ENCODE measurements at places on chromosomes 16 and 17.

- no peak for DNase-seq
Observed at GRCh38 chr17:77708049-77708448, 250.5 kb upstream of the TNRC6C start.

GRCh38 chr16:30052671-30053372 lies 12.7 kb upstream of the ALDOA start:
- peak; percentile 93 for DNase-seq

- DNase-seq, result no peak
Observed at GRCh38 chr16:90028985-90029384, 9.7 kb upstream of the DBNDD1 start.

DNA sequence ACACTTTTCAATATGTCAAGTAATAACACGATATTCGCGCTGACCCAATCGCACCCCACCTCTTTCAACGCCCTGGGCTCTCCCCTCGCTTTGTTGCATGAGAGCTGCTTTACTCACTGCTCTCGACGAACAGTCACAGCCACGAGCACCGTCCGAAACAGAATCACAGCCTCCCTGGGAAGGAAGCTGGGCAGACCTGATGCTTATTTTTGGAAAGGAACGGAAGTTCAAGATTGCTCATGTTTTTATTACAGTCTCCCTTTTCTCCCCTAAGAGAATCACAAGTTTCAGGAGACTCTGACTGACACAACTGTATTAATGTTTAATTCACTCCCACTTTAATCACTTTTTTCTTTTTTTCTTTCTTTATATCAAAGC lies 67.8 kb downstream of the ANKRD11 start:
- no peak for DNase-seq

GRCh38 chr17:70265471-70265870 lies 96.1 kb downstream of the KCNJ2 start:
- no peak for DNase-seq

- no peak for DNase-seq
Observed at GRCh38 chr16:1082266-1082951, 9.9 kb downstream of the SSTR5 start.

DNA sequence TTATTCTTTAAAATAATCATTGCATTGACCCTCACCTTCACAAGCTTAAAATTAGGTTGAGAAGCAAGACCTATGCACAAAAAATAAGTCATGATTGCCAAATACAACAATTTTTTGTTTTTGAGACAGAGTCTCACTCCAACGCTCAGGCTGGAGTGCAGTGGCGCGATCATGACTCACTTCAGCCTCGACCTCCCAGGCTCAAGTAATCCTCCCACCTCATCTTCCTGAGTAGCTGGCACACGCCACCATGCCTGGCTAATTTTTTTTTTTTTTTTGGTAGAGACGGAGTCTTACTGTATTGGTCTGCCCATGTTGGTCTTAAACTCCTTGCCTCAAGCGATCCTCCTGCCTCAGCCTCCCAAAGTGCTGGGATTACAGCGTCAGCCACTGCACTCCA lies 24.2 kb downstream of the ZNF652 start:
- DNase-seq, result no peak

GRCh38 chr16:16042076-16042475 lies 92.7 kb downstream of the ABCC1 start:
- DNase-seq, result no peak

GRCh38 chr17:4161967-4162305 lies 18.9 kb downstream of the CYB5D2 start:
- no peak for DNase-seq

GRCh38 chr17:62892061-62892675 lies 73.9 kb upstream of the TANC2 start:
- DNase-seq, result no peak

- no peak for DNase-seq
Observed at GRCh38 chr16:11014136-11014535, 69.8 kb downstream of the CLEC16A start.

GRCh38 chr16:8900343-8900742 lies 18.2 kb downstream of the LITAFD start:
- DNase-seq, result no peak

- DNase-seq, result no peak
Observed at GRCh38 chr16:56967733-56968132, 6.0 kb downstream of the CETP start.

DNA sequence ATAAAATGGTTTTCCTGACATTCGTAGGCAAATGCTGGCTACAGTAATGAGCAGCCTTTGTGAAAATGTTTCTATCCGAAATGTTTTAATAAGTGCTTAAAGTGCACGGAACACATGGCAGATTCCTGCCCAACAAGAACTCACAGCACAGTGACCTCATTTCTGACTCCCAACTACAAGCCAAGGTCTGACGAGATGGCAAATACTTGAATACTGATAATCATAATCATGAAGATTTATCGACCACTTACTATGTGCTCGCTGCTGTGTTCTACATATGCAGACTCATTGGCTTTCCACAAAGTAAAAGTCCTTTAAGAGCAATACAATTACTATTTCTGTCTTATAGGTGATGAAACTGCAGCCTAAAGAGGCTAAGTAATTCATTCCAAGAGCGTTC lies 238.1 kb upstream of the CDH5 start:
- no peak for DNase-seq

DNA sequence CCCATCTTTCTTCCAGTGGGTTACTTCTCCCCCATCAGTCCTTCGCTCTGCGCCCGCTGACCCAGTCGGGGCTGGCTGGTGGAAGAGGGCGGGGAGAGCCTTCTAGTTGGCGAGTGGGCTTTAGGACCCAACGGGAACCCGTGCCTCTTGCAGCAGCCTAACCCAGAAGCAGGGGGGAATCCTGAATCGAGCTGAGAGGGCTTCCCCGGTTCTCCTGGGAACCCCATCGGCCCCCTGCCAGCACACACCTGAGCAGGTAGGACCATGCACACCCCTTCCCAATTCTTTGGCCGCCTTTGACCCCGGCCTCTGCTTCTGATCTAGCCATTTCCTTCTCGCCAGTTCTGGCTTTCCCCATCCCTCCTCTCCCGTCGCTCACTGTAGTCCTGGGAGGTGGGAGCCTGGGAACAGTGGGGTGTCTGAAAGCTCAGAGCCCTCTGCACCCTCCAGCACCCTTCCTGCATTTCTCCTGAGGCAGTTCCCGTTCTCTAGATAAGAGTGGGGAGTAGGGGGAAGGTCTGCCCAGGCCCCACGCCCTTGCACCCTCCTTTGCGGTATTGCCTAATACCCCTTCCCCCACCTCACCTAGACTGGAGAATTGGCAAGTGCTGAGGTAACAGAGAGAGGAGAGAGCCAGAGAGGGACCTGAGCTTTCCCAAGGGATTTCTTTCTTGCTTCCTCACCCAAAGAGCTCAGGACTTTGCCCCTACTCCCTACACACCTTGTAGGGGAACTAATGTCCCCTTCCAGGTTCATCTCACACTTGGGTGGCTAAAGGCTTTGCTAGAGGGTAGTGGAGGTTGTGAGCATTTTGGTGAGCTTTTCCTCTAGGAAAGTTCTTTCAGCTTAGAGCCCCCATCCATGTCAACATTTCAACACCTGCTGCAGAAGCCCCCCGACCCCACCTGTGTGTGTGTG lies at the start of gene RARA:
TSS of gene RARA (plus strand) at position 150 of the 918 bp plus-strand sequence. CDS start 22,039 bp downstream, outside the sequence.
- peak; percentile 45 for DNase-seq

GRCh38 chr17:78368348-78368747 lies 8.5 kb upstream of the SOCS3 start:
- DNase-seq, result no peak

GRCh38 chr17:74449773-74450172 lies 16.7 kb upstream of the CD300A start:
- no peak for DNase-seq

DNA sequence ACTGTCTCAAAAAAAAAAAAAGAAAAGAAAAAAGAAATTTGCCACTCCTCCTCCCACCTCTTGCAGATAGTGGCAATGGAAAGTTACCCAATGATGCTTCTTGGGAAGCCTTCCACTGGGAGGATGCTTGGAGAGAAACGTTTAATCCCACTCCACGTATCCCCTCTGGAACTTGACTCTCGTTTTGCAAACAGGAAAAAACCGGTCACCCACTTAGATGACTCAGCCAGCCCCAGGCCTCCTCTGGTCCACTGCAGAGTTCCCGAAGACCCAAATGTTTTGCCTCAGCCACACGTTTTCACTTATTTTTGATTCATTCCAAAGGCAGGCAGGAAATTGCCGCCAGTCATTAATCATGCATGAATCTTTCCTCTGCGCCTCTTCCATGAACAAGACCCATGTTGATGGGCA lies 9.3 kb upstream of the TNFRSF17 start:
- no peak for DNase-seq

DNA sequence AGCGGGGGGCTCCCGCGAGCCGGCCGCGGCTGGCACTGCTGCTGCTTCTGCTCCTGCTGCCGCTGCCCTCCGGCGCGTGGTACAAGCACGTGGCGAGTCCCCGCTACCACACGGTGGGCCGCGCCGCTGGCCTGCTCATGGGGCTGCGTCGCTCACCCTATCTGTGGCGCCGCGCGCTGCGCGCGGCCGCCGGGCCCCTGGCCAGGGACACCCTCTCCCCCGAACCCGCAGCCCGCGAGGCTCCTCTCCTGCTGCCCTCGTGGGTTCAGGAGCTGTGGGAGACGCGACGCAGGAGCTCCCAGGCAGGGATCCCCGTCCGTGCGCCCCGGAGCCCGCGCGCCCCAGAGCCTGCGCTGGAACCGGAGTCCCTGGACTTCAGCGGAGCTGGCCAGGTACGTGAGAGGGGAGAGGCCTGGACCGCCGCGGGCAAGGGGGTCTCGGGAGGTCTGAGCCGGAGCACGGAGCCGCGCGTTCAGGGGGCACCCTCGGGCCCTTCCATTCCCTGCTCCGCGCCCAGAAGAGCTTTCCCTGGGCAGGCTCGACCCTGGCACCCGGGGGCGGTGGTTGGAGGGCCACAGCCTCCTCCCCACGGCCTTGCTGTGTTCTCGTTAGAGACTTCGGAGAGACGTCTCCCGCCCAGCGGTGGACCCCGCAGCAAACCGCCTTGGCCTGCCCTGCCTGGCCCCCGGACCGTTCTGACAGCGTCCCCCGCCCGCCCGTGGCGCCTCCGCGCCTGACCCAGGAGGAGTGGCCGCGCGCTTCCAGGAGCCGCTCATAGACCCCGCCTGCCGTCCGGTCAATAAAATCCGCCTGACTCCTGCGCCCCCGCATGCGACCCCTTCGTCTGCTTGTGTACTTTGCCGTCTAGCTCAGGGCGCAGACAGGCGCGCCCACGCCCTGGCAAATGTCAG lies 591 bp downstream of the NPW start:
- no peak for DNase-seq

GRCh38 chr16:87320510-87321227 lies 3.5 kb upstream of the C16orf95 start:
- DNase-seq, result no peak

- no peak for DNase-seq
Observed at GRCh38 chr16:80684136-80684765, 120.1 kb downstream of the CDYL2 start.

- no peak for DNase-seq
Observed at GRCh38 chr16:1528921-1529537, 4.4 kb upstream of the TMEM204 start.

DNA sequence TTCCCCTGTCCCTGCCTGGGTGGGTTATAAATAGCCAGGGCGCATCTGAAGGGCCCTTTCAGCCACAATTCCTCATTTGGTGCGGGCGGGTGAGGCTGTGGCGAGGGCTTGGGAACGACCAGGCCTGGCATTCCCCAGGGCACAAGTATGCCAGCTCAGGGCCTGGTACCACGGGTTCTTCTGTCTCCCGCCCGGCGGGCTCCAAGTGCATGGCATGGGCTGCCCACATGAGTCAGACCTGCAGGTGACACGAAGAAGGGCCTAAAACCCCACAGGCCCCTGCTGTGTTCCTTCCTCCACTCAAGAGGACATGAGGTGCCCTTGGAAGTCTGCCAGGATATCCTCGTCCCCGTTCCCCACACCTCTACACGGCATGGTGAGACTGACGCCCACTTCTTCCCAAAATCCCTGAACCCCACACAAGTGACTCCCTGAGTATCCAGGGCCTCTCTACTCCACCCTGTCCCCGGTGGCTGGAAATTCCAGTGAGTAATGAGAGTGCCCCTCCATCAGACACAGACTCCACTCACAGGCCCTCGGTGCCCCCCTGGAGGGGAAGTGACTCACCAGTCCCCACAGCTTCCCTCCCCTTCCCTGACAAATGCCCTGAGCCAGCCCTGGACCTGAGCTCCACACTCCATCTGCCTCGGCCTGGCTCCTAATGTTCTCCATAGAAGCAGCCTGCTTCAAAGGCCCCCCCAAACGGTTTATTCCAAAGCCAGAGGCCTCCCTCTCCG lies 68.8 kb downstream of the ABR start:
- DNase-seq, result peak; percentile 59

DNA sequence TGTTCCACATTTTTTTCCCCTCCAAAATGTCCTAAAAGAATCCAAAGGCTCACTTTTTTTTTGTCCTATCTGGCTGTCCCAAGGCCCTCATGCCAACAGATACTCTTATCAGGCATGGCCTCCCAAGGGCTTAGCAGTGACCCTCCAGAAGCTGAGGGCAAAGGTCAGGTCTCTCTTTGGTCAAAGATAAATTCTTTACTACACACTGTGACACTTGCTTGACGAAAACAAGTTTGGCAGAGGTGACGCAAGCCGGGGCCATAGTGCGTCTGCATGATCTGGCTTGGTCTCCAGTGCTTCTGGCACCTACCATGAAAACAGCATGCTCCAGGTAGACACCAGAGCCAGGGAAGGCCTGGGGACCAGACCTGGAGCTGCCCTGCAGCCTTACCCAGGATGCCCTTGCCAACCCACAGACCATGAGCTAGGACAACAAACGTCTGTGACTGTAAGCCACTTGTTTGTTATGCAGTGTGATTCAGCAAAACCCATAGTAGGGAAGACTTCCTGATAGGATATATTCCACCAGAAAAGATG lies 48.5 kb upstream of the IRF8 start:
- no peak for DNase-seq

DNA sequence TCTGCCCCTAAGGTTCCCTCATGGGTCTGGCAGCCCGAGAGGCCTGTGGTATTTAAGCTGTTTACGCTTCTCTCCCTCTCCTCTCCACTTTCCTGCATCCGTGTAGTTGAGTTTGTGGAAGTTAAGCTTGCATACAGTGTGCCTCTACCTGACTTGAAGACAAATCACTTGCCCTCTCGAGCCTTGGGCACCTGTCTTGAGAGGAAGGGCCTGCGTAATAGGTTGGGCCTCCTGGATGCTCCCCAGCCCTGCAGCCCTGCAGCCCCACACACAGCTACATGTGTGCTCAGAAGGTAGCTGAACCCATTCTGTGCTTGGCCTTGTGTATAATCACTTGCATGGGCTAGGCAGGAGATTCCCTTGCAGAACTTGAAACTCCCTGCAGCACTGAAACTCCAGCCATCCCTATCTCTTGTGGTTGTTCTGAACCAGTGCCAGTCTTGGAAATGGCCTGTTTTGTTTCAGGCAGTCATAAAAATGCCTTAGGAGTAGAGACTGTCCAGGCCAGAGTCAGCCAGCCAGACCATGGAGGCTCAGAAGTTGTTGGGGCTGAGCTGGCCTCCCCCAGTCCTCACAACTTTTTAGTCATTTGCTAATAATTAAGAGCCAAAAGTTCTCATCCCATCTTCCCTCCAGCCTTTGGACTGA lies 134.6 kb downstream of the CLEC16A start:
- DNase-seq, result no peak

- no peak for DNase-seq
Observed at GRCh38 chr17:74752415-74752814, 4.0 kb downstream of the NHERF1 start.

GRCh38 chr17:21140911-21141310 lies 14.1 kb downstream of the DHRS7B start:
- no peak for DNase-seq

Data from HL-60 (cell line).